Caudate nucleus (tissue), 63 donors: ENCODE measurements at places on chromosomes 16 and 17.

DNA sequence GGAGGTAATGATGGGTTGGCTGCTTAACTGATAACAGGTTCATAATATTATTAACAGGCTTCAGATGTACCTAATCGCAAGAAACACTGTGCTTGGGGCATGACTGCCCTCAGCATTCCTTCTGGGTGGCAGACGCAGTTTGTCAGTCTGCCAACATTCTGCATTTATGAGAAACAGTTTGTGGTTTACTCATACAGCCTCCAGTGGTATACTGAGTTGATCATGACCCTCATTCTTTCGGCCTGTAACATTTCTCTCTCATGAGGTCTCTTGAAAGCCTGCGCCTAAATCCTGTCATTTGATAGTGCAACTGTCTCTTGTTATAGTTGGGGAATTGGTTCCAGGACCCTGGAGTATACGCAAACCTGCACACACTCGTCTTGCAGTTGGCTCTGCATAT lies 4.9 kb upstream of the RUSF1 start:
- no peak for DNase-seq

- no peak for DNase-seq
These were observed 19.1 kb downstream of the TRARG1 start for GRCh38 chr17:1298606-1299005.

GRCh38 chr17:27631411-27631760 lies 398 bp downstream of the LGALS9 start:
- DNase-seq = no peak

DNA sequence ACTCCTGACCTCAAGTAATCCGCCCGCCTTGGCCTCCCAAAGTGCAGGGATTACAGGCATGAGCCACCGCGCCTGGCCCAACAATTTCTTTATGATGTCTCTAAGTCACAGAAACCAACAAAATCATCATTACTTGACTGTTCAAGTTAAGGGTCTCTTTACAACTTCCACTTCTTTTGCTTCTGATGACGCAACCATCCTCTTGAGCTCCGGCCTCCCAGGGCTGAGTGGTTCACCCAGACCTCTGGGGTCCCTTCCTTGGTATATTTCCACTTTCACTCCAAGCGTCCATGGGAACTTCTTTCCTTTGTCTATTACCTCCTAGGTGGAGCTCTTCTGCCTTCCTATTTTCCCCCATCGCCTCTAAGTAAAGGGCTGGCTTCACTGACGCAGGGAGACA lies 253.7 kb downstream of the NTN1 start:
- no peak for DNase-seq

DNA sequence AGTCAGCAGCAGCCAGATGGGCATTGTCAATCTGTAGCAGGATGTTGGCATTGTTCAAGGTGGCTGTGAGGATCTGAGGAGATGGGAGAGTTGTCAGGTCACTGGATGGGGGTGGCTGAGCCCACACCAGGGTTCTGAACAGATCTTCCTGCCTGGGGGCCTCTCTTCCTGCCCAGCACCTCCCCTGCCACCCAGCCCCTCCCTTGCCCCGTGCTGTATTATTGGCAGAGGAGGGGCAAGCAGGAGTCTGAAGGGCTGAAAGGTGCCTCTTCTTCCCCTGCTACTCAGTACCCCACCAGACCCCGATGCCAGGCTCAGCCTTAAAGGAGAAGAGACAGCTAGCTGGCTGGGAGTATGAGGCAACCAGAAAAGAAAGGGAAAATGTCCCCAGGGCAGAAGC lies 93.0 kb downstream of the GOSR1 start:
- DNase-seq = no peak

DNA sequence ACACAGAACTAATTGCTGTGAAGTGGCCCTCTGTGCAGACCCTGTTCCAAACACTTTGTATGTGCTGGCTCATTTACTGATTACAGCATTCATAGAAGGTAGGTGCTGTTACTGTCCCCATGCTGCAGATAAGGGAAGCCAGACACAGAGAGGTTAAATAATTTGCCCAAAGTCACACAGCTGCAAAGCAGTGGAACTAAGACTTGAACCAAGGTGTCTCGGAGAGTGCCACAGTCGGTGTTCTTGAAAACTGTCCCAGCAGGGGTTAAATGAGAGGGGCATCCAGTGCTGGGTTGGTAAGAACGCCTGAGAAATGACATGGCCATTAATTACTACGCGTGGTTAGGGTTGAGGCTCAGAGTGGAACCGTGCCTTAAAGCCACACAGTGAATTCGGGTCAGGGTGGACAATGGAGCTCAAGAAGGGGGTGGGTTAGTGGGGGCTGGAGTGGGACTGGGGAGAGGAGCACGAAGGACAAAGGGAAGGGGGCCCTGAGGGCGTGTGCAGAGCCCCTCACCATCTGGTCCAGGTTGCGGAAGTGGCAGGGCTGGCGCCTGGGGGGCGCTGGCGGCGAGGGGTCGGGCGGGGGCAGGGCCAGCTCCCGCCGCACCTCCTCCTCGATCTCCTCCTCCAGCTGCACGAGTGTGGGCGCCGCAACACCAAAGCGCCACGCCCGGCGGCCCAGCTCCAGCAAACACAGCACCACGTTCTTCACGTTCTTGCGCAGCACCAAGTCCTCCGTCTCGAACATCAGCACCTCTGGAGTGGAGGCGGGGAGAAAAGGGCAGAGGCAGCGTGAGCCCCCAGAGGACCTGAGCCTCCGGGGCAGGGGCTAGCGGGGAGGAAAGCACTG lies 3.3 kb downstream of the GAS2L2 start:
- DNase-seq = no peak

- DNase-seq = no peak
These were observed 28.5 kb upstream of the ERN1 start for GRCh38 chr17:64158406-64158805.

DNA sequence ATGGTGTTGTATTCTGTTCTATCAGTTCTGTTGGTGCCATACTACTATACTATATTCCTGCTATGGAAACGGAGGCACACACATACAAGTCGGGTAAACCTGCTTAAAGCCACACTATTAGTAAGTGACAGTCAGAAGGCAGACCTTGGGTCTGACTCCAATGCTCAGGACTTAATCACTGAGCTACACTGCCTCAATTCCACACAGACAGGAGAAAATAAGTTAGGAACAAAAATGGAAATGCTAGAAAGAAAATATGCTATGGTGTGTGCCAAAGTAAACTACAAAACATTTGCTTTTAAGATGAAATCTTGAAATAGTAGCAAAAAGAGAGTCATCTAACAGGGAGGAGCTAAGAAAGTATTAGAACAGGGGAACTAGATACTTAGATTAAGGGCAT lies 48.1 kb downstream of the MYO1D start:
- no peak for DNase-seq

DNA sequence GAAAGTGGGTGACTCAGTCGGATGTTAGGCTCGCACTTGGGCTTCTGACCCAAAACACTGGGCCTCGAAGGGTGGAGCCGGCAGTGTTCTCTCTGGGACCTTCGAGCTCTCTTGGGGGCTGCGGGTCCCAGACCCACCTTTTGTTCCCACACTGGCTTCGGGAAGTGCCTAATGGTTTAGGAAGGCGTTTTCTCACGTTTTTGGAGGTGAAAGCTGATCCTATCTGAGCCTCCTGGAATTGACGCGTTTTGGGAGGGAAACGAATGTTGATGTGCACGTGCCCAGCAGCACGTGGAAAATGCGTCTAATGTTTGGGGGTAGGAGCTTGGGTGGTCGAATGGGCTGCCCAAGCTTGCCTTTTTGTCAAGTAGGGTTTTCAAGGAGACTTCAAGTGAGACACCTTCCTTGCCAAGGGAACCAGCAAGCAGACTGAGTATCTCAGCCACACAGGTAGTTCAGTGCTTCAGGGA lies 666 bp downstream of the HGS start:
- no peak for DNase-seq

DNA sequence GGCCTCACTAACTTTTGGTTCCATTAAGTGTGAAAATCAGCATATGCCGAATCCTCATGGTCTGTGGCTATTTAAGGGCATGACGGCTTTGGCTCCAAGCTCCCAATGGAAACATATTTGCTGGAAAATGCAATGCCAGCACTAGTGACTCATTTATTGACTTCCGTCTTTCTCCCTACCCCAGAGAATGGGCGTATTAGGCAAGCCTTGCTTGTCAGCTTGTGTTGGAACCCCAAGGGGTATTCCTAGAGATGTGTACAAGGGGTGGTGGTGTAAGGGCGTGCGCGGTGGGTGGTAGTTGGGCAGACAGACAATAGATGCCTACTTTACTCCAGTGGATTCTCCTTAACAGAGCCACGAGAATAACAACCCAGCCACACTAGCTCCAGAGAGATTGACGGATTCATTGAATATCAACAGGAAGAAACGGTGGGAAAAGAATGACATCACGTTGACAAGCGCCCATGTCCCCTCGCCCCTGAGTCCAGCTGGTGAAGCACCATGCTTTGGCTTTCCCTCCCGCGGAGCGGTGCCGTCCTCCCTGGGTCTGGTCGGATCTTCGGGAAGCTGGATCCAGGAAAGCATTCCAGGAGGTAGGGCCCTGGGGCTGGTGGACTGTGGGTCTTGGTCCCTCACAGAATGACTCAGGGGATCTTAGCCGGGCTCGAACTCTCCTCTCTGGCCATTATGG lies 10.3 kb downstream of the CD300LB start:
- no peak for DNase-seq

DNA sequence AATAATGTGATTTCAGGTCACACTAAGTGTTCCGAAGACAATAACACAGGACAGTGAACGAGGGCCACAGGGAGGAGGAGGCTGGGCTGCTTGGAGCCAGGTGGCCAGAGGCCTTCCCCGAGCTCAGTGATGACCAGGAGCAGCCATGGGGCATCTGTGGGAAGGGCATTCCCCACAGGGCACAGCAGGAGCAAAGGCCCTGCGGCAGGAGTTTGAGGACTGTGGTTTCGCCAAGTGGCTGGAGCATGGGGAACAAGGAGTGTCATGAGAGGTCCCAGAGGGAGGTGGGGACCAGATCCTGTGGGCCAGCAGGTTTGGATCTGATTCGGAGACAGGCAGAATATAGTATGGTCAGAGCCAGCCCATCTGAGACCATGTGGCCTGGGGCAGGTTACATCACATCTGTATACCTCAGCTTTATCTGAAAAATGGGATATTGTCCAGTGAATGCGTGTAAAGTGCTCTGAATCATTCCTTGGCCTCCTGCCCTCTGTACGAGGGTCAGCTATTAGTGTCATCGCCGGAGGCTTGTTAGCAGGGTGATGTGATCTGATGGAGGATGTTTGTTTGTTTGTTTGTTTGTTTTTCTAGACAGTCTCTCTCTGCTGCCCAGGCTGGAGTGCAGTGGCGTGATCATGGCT lies 176.8 kb downstream of the KATNIP start:
- DNase-seq = no peak

DNA sequence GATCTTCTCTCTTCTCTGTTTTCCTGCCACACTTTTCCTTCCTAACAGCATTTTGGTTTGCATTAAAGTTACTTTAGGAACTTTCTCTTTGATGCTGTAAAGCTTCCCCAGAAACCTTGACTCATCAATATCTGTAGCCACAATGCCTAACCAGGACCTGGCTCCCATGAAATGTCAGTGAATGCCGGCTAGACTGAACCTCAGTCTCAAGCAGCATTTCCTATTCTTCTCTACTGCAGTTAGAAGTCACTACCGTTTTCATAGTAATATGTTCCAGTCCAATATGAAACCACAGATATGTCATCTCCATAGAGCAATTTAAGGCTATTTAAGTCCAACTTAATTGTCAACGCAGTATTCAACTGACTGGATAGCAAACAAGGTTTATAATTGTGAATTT lies 28.9 kb downstream of the ITFG1 start:
- no peak for DNase-seq

GRCh38 chr16:647173-647902 lies 1.8 kb upstream of the WDR90 start:
- no peak for DNase-seq

DNA sequence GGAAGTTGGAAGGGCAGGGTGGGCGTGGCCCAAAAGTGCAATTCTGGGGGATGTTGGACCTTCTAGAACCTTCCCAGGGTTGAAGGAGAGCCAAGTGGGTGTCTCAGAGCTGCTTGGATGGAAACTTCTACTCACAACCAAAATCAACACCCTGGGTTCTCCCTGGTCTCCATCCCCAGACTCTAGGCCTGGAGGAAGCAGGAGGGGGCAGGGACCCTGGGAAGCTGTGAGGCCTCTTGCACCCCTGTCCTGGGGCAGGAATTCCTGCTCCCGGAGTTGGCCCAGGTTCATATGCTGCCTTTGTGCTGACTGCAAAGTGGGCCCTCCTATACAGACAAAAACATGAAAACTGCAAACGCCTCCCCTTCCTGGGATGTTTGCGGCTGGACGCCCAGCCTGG lies 25.1 kb downstream of the TRARG1 start:
- no peak for DNase-seq

DNA sequence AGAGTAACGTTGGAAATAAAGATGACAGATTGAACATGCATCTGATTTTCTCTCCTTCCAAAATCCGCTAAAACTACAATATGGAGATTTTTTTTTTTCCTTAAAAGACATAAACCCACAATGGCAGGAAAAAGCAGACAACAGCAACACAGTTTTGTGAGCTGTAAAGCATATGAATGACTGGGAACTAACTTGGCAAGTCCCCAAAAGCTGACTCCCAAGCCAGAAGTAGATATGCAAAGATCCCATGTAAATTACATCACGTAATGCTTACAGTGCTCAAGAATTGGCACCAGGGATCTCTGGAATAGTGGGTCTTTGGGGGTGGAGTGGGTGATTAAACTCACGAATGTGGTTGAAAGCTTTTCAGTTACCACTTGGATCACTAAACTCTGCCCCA lies 106.6 kb downstream of the ELAC2 start:
- no peak for DNase-seq

GRCh38 chr16:38941-39892 lies 14.2 kb downstream of the POLR3K start:
- DNase-seq = no peak

GRCh38 chr17:14664511-14664910 lies 363.6 kb downstream of the HS3ST3B1 start:
- no peak for DNase-seq

- no peak for DNase-seq
These were observed 379.1 kb upstream of the CDH11 start for GRCh38 chr16:65500919-65501318.

GRCh38 chr16:73027685-73028111 lies 20.2 kb downstream of the ZFHX3 start:
- DNase-seq = no peak

GRCh38 chr16:3879258-3879886 lies 1.1 kb downstream of the CREBBP start:
- no peak for DNase-seq

DNA sequence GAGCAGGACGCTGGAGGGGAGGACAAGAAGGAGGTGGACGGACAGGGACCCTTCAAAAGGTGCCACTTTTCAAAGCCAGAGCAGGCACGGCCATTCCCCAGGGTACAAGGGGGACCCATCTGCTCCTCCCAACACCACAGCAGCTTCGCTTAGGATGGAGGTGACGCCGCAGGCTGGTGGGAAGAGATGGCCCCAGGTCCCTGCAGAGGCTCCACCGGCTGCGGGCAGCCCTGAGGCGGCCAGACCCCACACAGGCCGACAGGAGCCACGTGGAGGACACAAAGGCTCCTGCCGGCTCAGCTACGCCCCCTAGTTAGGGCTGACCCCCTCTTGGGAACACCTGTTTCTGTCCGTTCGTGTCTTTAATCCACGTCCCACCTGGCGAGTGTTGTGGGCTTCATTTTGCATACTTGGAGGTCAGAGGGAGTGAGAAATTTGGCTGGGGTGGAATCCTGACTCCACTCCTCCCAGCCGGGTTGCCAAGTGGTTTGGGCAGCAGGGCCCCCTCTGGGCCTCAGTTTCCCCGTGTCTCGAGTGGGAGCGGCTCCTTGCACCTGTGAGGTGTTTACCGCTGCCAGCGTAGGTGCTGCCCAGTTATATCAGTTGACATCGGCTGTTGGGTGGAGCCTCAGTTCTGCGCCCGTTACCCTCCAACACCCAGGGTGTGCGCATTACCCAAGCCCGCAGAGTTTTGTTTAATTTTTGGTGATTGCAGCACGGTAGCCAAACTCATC lies 5.8 kb upstream of the FN3KRP start:
- no peak for DNase-seq

GRCh38 chr17:76517638-76518038 lies 16.4 kb upstream of the RHBDF2 start:
- no peak for DNase-seq
